ENCODE measurements at places on chromosomes 3 and 15.

DNA sequence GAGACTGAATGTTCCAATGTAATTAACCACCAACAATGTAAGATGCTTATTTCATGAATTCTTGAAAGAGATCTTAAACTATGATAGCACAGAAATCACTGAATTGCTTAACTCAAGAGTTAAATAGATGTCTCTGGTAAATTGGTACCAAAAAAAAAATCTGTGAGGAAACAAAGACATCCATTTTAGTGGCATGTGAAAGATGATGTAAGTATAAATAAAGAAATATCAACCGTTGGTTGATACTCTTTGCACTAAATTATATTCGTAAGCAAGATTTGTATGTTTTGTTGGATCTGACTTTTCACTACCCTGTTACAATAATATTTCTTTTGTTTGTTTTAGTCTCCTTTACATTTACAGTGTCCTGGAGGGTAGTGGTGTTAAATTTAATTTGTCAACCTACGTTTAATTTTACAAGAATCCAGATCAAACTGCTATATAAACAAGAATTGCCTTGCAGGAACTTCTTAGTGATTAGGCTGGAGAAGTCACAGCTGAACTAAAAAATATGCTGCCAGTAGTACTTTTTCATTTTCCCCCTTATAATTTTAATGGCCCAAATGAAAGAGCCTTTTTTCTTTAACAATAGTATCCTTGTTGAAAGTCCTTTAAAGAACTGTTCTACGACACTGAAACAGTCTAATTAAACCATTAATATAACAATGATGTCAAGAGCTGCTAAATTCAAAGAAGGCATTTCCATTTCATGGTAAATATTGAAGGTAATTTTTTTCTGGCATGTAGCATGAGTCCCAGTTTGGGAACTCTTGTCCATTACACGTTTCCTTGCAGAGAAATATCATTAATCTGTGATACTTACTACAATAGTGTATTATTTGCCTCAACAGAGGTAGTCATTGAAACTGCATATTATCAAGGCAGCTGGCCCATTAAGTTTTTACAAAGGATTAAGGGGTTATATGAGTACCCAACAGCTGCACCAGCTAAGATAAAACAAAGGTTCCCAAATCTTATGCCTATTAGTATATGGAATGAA is 109.6 kb upstream of the PHLDB2 start:
- peaks cover 69% of the 10 kb centered on the region for H3K4me1 ChIP-seq
- peak overlapping the region; percentile 100 for H3K27ac ChIP-seq
- DNase-seq = peak; percentile 77
- no peaks in the 10 kb centered on the region for H3K36me3 ChIP-seq

GRCh38 chr3:106376016-106376570 is 507.3 kb upstream of the CBLB start:
- H3K27ac ChIP-seq = no peak overlapping the region
- DNase-seq = no peak
- H3K4me1 ChIP-seq = no peaks in the 10 kb centered on the region
- no peak overlapping the region for H3K4me3 ChIP-seq
- H3K27me3 ChIP-seq = no peaks in the 10 kb centered on the region

DNA sequence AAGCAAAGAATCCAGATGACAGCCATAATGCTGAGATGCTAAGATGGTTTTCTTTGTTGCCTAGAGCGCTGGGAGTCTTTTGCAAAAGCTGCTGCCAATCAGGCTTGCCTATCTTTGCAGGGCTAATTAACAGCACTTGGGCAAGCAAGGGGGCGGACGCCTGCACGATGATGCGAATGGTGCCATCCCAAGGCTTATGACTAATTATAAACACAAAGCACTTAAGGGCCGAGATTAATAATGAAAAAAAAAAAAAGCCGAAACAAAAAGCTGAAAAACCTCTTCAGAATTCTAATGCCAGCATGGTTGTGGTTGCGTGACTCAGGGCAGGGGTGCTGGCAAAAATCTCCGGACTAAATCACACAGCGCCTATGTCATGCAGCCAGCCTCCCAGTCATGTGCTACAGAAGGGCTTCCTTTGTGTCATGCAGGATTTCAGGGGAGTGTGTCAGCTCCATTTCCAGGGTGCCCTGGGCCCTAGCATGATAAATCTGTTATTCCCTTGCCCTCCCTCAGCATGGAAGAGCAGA is 185.0 kb upstream of the ANKRD28 start:
- no peak for DNase-seq
- no peaks in the 10 kb centered on the region for H3K36me3 ChIP-seq
- no peaks in the 10 kb centered on the region for H3K27me3 ChIP-seq
- H3K27ac ChIP-seq = no peak overlapping the region

DNA sequence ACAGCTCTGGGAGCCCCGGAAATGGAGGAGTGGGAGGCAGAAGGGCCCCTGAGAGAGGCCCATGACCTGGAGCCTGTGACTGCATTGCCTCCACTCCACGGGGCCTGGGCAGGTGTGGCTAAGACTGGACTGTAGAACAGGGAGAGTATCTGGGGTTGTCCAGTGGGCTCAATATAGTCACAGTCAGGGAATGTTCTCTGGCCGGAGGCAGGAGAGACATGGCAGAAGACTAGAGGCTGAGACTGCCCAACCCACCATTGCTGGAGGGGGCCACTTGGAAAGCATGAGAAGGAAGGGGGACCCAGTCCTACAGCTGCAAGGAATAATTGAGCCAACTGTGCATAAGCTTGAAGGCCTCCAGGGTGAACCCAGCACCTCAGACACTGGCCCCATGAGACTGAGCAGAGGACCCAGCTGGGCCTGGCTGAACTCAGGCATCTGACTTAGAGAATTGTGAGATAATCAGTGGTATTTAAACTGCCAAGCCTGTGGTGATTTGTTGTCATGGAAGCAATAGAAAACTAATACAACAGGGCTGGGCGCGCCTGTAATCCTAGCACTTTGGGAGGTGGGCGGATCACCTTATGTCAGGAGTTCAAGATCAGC is 33.1 kb downstream of the NIPA2 start:
- H3K36me3 ChIP-seq = peaks cover 26% of the 10 kb centered on the region
- H3K27me3 ChIP-seq = no peaks in the 10 kb centered on the region
- H3K4me1 ChIP-seq = no peaks in the 10 kb centered on the region

GRCh38 chr3:51975852-51976549 is 1.1 kb downstream of the ABHD14A start:
- peak overlapping the region; percentile 90 for H3K27ac ChIP-seq
- no peaks in the 10 kb centered on the region for H3K36me3 ChIP-seq
- peak; percentile 76 for DNase-seq
- H3K4me3 ChIP-seq = peak overlapping the region; percentile 96

DNA sequence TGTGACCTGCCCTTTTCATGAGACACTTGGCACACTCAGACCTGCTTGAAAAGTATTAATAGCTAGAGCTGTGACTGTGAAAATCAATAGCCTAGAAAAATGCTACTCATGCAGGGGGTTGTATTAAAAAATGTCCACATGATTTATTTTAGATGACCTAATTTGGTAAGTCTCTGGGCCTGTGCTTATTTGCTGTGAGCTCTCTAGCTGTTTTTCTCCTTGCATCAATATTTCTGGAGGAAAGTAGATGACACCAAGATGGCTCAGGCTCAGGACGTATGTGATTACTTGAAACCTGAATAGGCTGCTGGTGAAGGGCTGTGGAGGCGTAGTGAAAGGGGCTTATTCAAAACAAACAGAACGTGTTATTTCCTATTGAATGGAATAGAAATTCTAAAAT is 29.5 kb downstream of the KCNAB1 start:
- H3K27ac ChIP-seq = no peak overlapping the region
- no peak for DNase-seq
- no peaks in the 10 kb centered on the region for H3K27me3 ChIP-seq
- no peaks in the 10 kb centered on the region for H3K4me1 ChIP-seq
- no peak overlapping the region for H3K4me3 ChIP-seq

- H3K4me3 ChIP-seq = no peak overlapping the region
- no peaks in the 10 kb centered on the region for H3K36me3 ChIP-seq
- no peak overlapping the region for H3K27ac ChIP-seq
- no peaks in the 10 kb centered on the region for H3K27me3 ChIP-seq
- DNase-seq = no peak
- H3K4me1 ChIP-seq = no peaks in the 10 kb centered on the region
Measured at GRCh38 chr3:25265284-25265683, 162.8 kb upstream of the RARB start.

- DNase-seq = no peak
- peaks cover 6% of the 10 kb centered on the region for H3K4me1 ChIP-seq
- no peaks in the 10 kb centered on the region for H3K27me3 ChIP-seq
- no peaks in the 10 kb centered on the region for H3K36me3 ChIP-seq
- H3K4me3 ChIP-seq = no peak overlapping the region
Measured at GRCh38 chr3:194723846-194724618, 38.3 kb downstream of the FAM43A start.

DNA sequence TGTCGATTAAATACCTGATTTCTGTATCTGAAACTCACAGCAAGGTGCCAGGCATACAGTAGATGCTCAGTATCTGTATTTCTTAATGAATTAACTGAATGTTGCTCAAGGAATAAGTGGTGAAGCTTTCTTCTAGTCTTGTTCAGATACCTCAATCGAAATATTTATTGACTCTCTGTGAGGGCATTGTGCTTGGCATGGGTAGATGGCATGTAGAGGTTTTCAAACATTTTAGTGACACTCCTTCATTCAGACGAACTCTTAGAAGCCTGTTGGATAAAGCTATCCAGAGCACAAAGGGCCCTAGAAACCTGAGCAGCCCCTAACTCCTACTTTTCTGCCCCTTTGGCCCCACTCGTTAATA is 369 bp upstream of the SNX1 start:
- H3K4me3 ChIP-seq = peak overlapping the region; percentile 91
- H3K27me3 ChIP-seq = no peaks in the 10 kb centered on the region
- H3K36me3 ChIP-seq = no peaks in the 10 kb centered on the region
- peaks cover 54% of the 10 kb centered on the region for H3K4me1 ChIP-seq
- H3K27ac ChIP-seq = peak overlapping the region; percentile 25
- DNase-seq = no peak

DNA sequence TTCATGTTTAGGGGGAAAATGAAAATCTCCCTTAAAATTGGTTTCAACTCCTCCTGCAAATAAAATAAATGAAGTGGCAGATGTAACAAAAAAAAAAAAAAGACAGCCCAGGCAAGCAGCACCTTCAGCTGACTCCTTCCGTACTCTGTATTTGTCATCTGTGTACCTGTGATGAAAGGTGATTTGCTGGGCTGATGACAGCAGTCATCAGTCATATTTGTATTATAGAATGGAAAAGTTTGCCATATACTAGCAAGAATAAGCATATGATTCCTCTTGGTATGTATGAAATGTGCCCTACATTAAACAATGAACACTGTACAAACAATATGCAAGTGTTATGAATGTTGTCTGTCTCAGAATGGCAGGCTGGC is 44.1 kb upstream of the WWTR1 start:
- H3K4me1 ChIP-seq = no peaks in the 10 kb centered on the region
- H3K4me3 ChIP-seq = no peak overlapping the region
- no peaks in the 10 kb centered on the region for H3K36me3 ChIP-seq
- no peak overlapping the region for H3K27ac ChIP-seq
- no peak for DNase-seq

- no peak overlapping the region for H3K27ac ChIP-seq
- no peaks in the 10 kb centered on the region for H3K27me3 ChIP-seq
- no peaks in the 10 kb centered on the region for H3K4me1 ChIP-seq
- H3K36me3 ChIP-seq = no peaks in the 10 kb centered on the region
- no peak overlapping the region for H3K4me3 ChIP-seq
Measured at GRCh38 chr3:32990116-32990515, 38.7 kb downstream of the CCR4 start.

DNA sequence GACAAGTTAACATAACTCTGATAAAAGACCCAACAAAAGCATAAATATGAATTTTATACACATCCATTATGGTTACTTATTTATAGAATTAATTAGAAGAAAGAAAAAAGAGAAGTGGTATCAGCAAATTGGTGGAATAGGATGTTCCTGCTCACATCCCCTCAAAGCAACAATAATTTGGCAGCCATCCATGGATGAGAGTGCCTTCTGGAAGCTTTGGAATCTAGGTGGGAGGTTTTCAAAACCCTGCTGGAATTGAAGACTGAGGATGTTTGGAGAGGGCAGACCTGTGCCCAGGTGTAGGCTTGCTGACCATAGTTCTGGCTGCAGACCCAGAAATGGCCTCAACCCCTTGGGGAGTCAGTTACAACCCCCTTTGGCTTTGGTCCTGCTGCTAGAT is 91.2 kb downstream of the EDEM1 start:
- no peak for DNase-seq
- 0 out of 2 replicates have a peak, but pooled peaks cover 2% of the 10 kb centered on the region for H3K27me3 ChIP-seq
- H3K4me1 ChIP-seq = no peaks in the 10 kb centered on the region
- H3K36me3 ChIP-seq = no peaks in the 10 kb centered on the region
- no peak overlapping the region for H3K4me3 ChIP-seq
- no peak overlapping the region for H3K27ac ChIP-seq

DNA sequence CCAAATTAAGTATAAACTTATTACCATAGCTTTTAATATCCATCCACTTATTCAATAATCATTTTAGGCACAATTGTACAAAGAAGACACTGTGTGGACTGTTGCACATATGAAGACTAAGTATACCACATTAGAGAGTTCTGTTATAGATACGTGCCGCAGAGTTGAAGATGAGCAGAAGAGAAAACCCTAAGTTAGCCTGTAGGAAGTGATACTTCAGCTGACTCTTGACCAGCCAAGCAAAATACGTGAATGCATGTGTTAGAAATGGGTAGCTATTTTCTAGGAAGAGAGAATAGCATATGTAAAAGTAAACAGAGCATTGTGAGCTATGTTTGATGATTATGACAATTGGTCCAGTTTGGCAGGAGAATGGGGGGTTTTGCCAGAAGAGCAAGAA is 272.0 kb upstream of the ATP11B start:
- no peak overlapping the region for H3K27ac ChIP-seq
- no peaks in the 10 kb centered on the region for H3K36me3 ChIP-seq
- no peaks in the 10 kb centered on the region for H3K27me3 ChIP-seq
- H3K4me3 ChIP-seq = no peak overlapping the region
- DNase-seq = no peak
- H3K4me1 ChIP-seq = no peaks in the 10 kb centered on the region
